ENCODE measurements at places on chromosomes 5 and 9.

GRCh38 chr5:81288021-81288433 is 13.4 kb upstream of the ZCCHC9 start:
- no peak for DNase-seq

DNA sequence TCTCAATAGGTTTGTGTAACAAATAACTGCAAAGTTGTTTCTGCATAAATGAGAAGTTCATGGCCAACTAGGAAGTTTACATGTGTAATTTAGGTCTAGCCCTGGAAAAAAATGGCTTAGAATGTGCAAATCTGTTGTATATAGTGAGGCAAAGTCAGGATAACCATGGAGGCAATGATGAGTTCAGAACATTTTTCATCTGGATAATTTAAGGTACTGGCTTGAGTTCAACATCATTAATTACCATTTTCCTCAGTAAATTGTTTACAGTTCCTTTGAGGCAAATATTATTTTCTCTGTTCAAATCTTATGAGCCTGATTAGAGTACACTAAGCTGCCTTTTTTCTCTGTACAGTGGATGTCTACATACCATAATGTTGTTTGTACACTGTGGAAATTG is 1259.0 kb upstream of the NUDT12 start:
- DNase-seq = no peak

GRCh38 chr5:74364507-74364906 is 276.0 kb downstream of the ENC1 start:
- no peak for DNase-seq

GRCh38 chr5:180329138-180329435 is 24.0 kb downstream of the GFPT2 start:
- DNase-seq = no peak

DNA sequence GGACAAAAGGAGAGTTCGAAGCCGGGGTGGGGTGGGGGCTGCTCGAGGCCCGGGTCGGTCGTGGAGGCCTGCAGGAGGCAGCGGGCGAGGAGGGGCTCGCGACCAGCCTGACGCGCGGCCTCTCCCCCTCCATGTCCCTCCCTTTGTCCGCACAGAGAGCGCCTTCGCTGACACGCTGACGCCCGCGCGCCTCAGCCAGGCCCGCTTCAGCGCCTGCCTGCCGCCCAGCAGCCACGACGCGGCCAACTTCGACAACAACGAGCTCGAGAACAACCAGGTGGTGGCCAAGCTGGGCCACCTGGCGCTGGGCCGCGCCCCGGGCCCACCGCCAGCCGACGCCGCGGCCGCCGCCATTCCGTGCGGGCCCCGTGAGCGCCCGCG is 42.2 kb downstream of the NEURL1B start:
- no peak for DNase-seq

DNA sequence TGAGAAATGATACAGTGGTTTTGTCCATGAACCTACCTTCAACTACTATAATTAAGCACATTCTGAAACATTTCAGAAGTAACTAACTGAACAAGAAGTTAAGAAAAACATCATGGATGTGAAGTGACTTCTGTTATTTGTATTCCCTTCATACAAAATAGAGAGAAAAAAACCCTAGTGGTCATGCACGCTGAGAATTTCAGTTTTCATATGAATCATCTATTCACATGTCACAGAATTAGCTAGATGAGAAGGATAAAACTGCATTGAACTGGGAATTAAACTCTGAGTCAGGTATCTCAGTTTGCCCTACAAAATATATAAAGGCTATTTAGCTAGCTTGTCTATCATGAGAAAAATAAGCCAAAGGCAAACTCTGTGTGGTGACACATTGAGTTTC is 451.8 kb upstream of the FTMT start:
- no peak for DNase-seq

DNA sequence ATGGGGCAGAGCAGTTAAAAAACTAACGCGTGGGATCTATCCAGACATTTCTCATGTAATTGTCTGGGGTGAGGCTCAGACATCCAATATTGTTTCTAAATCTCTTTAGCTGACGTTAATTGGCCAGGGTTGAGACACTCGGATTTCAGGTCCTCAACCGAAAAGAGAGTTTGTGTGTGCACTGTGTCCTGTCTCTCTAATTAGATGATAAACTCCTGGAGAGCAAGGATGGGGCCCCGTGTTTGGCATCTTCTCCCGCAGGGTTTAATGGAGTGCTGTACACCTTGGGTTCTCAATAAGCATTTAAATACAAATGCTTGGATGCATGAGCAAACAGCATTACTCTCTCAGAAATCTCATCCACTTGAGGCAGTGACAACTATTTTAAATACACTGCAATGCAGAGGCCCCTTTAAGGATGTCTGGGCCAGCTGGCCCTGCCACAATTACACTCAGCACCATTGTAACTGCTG is 139.6 kb downstream of the MTX3 start:
- no peak for DNase-seq

GRCh38 chr5:172696171-172696849 is 55.2 kb downstream of the NEURL1B start:
- no peak for DNase-seq
